ENCODE measurements at places on chromosomes 7 and 10.

DNA sequence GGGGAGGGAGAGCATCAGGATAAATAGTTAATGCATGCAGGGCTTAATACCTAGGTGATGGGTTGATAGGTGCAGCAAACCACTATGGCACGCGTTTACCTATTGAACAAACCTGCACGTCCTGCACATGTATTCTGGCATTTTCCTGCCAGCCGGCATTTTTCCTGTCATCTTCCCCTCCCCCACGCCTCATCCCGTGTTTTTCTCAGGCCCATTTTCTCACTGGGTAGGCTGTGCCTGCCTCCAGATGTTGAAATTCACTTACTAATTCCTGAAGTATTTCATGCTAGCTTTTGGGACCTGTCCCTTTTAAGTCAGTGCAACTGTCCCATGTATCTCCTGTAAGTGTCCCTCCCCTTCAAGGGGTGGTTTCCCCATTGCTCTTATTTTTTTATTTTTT is 220.3 kb upstream of the NPY start:
- no peak for DNase-seq

GRCh38 chr7:106166651-106167342 is 54.7 kb upstream of the SYPL1 start:
- peak; percentile 57 for DNase-seq

- DNase-seq, result no peak
These were observed 45.2 kb downstream of the KIAA1217 start for GRCh38 chr10:24254180-24254579.

GRCh38 chr10:48257407-48257961 is 17.0 kb downstream of the FRMPD2 start:
- DNase-seq, result no peak

DNA sequence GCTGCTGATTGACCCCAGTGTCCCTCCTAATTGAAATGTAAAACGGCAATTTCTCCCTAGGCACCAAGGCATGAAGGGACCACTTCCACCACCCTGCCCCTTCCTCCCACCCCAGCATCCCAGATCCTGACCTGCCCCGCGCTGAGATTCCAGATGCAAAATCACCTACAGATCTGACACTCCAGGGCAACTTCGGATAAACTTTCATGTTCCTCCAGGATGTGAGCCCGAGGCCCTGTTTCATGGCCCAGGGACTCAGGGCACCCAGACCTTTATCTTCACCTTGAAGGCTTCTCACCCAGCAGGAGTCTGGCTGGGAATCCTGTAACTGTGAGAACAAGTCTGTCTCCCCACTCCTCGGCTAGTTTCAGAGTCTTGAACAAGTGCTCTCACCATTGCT is 361.8 kb downstream of the PLXNA4 start:
- no peak for DNase-seq

GRCh38 chr10:46264336-46264735 is 22.5 kb upstream of the ANTXRL start:
- no peak for DNase-seq

- no peak for DNase-seq
These were observed 161.9 kb downstream of the BMPER start for GRCh38 chr7:34067005-34067778.

- DNase-seq, result no peak
These were observed 133.1 kb downstream of the RAPGEF5 start for GRCh38 chr7:22223807-22224206.

DNA sequence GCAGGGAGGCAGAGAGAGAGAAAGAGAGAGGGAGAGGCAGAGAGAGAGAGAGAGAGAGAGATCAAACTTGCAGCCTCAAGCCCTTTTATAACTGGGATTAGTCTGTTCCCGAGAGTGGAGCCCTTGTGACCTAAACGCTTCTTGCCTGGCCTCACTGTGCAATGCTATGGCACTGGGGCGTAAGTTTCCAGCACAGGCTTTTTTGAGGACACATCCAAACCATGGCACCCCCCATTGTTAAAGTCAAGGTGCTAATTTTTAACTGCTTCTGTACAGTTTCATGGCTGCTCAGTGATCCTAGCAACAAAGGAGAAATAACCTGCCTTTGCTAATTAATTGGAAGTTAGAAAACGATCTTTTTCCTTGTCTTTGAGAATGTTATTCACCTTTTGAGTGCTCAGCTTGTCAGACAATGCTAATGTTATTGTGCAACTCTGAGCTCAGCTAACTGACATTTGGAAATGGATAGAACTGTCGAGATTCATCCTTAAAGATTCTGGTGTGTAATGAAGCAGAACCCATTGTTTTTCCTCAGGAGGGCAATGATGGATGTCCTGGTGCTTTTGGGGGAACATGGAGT is 268.4 kb downstream of the GLRX3 start:
- no peak for DNase-seq

GRCh38 chr10:110430340-110431273 is 67.1 kb upstream of the DUSP5 start:
- no peak for DNase-seq

DNA sequence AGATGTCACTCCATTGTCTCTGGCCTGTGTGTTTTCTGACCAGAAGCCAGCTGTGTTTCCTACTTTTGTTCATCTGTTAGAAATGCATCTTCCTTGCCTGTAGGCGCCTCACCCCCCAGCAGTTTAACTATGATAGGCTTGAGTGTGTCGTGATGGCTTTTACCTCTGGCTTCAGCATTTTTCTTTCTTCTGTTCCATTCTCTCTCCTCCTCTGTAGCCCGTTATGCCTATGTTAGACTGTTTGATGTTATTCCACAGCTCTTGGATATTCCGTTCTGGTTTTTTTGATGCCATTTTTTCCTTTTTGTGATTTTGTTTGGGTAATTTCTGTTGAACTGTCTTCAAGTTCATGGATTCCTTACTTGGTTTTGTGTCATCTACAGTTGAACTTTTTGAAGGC is 17.9 kb downstream of the MMP21 start:
- no peak for DNase-seq

DNA sequence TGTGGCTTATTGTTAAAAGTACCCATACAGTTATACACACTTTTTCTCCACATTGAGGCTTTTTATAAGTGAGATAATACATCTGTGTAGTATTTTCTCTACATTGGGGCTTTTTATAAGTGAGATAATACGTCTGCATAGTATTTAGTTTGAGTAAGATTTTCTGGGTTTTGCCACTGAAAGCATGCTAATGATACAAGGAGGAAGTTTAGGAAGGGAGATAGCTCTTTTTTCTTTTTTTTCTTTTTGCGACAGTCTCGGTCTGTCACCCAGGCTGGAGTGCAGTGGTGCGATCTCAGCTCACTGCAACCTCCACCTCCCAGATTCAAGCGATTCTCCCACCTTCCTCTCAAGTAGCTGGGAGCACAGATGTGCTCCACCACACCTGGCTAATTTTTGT is 13.3 kb downstream of the FAM107B start:
- DNase-seq, result no peak

- no peak for DNase-seq
These were observed 262.6 kb downstream of the SEMA3A start for GRCh38 chr7:83931968-83932367.

GRCh38 chr10:89475125-89475524 is 60.3 kb downstream of the SLC16A12 start:
- no peak for DNase-seq

DNA sequence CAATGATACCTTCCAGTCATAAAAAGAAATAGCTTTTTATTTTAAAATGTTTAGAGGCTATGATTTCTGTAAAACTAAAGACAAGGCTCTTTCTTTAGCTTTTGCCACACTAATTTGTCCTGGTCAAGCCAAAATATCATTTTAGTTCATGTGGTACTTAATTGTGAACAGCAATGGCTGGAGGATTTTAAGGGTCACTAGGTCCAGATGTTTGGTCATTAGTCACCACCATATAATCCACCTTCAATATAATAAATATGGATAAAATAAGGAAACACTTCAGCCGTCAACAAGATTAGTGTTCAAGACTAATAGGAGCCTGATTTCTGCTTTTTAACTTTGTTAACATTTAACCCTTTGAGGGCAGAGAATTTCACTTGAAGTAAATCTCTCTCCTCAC is 50.0 kb upstream of the HGF start:
- no peak for DNase-seq

DNA sequence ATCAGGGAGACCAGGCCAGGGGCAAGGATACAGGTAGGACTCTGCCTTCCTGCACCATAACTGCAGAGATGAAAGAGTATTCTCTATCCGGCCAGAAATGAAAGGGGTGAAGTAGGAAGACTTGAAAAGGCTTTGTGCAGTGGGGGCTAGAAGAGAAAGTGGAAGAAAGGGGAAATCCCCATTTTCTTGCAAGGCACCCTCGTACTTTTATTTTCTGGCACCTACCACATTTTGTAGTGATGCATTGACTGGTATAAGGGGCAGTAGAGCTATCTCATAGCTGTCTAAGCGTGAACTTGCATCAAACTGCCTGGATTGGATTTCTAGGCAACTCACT is 752 bp upstream of the CAMK2G start:
- no peak for DNase-seq

DNA sequence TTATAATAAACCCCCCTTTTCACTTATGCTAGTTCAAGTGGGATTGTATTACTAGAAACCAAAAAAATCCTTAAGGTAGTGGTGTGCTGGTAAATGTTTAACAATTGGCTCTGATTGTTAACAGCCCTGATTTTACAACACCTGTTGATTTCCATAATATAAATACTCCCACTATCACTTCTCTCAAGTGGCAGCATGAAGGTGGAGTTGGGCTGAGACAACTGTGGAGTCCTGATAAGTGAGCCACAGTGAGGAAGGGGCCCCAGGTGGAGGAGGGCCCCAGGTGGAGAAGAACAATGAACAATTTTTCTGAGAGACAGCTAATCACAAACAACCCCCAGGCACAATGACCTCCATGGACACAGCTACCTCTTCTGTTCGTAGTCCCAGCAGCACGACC is 26.4 kb downstream of the SSMEM1 start:
- DNase-seq, result no peak

GRCh38 chr7:17099083-17099973 is 199.1 kb upstream of the AHR start:
- DNase-seq, result peak; percentile 84

- no peak for DNase-seq
These were observed 4.0 kb downstream of the TUBAL3 start for GRCh38 chr10:5400468-5401240.

- DNase-seq, result no peak
These were observed 199.2 kb downstream of the JCAD start for GRCh38 chr10:29860166-29860565.

DNA sequence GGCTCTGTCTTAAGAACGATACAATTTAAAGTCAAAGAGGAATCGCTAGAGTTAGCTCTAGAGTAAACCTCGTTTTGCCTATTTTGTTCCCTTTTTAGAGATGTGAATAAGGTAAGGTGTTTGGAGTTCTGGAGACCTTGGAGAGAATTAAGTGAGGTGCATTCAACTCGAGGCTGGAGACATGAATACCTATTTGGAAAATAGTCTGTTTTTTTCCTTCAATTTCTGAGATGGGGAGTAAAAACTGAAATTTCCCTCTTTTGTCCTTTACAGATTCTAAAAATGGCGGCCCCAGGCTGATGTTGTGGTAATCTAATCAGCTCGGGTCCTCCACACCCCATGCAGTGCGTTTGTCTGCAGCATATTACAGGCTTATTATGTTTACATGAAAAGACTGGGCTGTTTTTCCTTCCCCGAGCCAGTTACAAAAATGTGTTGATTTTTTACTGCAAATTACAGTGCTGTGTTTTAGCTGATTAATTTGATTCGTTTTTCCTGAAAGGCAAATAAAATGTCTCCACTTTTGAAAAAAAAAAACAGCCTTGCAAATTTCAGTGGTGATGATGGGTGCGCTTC is 1.5 kb downstream of the KMT2E start:
- DNase-seq, result peak; percentile 61

DNA sequence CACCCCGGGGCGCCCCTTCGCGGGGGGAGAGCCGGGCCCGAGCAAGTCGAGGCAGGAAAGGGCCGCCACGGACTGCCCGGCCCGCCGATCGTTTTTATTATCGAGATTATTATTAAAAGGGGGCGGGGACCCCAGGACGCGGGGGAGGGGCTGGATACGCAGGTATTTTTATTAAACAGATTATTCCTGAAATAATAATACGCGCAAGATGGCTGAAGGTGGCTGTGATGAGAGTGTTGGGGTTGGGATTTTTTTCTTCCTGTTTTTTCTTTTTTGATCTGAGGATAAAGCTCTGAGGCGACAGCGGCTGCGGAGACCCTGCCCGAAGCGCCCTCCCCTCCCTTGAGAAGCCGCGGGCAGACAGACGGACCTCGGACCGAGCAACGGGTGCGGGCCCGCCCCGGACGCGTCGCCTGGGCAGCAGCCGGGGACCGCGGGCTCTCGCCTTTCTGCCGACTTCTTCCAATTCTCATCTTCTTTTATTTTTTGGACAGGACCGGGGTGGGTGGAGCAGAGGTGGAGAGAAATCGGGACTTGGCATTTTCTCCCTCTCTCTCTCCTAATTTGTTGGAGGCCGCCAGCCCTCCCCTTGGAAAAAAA is 1.4 kb upstream of the TRIM8 start:
- peak; percentile 75 for DNase-seq

DNA sequence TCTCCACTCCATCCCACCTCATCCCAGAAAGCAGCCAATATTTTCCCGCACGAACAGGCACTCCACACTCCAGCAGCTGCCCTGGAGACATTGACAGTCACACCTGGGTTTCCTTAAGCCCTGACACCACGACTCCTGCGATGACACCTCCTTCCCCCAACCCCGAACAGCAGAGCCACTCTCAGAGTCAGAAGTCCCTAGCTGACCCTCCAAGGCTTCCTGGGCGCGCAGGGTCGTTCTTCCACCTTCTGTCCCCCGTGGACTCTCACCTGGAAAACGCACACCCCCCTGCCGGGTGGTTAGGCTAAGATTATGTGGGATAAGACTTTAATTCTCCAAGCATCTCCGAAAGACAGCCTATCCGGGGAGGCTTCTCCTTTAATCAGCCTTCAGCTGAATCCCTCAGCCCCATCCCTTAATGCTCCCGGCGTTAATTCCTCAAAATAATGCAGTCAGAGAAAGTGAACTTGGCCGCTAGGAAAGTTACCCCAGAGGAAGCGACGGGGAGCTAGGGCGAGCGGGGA is 1.1 kb downstream of the DENND11 start:
- no peak for DNase-seq

- no peak for DNase-seq
These were observed 21.0 kb upstream of the ITGB1 start for GRCh38 chr10:32979041-32979440.

GRCh38 chr10:132476146-132477065 is 61.2 kb upstream of the INPP5A start:
- DNase-seq, result no peak

DNA sequence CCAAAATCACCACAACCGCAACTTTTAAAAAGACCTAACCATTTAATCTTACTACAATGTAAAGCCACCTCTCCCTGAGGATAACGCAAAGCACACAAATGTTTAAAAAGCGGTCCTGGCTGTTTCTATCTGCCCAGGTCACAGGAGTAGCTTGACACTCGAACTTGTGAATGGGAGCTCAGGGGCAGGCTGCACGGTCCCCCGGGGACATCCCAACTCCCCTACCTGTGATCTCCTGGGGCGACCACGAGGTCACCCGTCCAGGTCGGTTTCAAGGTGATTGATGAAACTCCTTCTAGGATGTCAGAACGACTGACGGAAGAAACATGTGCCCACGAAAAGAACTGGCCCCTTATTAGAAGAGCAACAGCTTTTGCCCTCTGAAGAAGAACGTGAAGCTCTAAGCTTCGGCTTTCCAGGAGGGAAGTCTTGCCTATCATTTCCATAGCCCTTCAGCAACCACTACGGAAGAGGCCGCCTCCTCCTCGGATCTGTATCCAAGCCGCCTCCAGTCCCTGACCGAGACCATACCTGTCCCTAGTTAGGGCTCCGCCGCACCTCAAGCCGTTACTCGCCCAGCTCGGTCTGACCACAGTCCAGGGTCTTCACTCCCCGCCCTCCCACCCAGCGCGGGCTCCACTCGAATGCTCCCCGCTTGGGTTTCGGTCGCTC is 459 bp downstream of the CYCS start:
- no peak for DNase-seq

- no peak for DNase-seq
These were observed 86.4 kb downstream of the ANKRD61 start for GRCh38 chr7:6117533-6117932.
